ENCODE measurements at places on chromosomes 3 and 15.

DNA sequence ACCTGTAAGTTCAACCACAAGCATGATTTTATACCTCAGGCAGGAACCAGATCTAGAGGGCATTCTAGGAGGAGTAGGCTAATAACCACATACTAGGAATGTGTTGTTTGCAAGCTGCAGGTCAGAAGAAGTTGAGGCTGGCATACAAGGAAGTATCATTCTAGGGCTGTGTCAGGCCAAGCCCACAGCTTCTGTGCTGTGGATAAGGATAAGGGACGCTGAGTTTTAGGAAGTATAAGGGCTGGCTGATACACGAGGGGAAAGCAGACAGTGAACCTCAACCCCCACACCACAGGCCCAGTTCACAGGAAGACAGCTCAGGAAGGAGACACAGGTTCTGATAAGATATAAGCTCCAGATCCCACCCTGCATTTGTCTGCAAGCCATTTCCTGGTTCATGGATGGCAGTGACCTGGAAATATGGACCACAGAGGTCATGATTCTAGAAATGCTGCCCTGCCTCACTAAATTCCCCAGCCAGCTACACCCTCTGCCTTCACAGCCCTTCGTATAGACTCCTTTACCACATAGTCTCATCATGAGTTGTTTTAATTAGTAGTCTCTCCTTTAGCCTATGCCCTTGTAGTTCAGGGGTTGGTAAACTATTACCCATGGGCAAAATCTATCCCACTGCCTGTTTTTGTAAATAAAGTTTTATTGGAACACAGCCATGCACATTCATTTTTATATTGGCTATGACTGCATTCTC, 260.7 kb downstream of the OPA1 start:
- peak; percentile 15 for ATAC-seq

DNA sequence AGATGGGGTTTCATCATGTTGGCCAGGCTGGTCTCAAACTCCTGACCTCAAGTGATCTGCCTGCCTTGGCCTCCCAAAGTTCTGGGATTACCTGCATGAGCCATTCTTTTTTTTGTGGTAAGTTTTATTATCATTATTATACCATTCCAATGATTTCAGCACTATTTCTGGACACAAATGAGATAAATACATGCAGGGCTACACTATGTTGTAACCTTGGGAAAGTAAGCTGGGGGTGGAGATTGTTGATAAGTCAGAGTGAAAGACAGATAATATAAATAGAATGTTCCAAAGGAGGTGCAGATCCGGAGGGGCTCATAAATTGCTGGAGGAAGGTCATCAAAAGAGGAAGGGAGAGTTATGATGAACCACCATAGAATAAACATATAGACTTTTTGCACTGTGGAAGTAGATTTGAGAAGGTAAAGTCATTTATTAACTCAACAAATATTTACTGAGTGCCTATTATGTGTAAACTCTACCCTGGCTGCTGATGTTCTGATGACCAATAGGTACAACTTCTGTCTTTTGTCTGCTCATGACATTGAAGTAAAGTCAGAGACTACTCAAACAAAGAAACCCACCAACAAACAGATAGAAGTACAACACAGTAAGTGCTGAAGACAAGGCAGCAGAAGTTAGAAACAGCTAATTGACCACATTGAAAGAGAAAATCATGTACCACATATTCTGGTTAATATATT, 478.9 kb upstream of the GOLIM4 start:
- no peak for ATAC-seq

DNA sequence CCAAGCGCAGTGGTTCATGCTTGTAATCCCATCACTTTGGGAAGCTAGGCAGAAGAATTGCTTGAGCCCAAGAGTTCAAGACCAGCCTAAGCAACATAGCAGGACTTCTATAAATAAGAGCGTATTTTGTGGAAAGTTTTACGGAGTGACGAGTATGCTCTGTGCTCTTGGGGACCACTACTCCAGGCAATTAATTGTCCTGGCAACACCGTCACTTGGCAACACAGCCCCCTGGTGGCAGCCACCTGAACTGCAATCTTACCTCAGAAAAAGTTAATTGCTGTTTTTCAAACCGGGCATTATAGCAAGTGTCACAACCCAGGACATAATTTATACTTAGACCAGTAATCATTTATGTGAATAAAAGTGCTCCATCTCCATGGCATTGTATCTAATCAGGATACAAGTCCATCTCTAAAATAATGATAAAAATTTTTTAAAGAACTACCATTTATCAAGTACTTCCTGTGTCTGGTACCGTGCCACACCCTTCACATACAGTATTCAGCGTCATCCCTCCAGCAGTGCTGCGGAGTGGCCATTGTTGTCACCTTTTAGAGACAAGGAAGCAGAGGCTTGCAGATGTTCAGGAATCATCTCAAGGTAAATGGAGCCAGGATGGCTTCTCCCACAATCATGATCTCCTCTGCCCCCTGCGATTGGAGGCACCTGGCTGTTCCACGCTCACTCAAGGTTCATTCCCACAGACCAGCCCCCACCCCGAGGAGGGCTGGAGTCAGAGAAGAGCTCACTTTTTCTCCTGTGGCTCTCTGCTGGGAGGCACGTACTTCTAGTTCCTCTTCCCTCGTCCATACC, 34.5 kb downstream of the PLA2G4D start:
- ATAC-seq: no peak

DNA sequence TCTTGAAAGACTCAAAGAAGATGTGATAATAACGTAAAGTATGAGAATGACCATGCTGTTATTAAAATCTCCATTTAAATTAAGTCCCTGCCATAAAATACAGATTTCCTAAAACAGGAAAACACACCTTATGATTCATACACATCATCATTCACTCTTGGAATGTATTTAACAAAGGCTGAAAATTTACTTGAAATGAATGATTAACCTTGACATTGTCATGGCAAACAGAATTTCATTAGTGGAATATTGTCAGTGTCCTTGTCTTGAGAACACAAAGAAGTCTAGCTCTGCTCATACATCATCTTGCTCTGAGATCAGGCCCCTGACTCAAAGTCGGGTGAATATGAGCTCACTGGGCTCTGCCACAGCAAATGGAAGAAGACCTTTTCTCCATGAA, 313.9 kb downstream of the FGF12 start:
- ATAC-seq: peak; percentile 26

DNA sequence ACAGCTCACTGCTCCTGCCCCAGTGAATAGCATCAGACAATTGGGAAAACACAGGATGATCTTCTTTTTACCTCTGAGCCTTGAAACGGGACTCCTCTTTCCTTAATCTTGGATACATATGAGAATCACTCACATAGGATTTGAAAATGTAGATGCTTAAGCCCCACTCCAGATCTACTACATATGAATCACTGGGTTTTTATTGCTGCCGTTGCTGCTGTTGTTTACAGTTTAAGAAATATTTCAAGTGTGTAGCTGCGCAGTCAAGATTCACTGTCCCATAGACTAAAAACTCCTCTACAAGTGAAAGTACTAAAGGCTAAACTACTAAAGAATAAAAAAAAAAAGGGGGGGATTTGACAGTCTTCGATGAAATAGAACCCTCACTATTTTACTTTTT, 765.9 kb downstream of the NTRK3 start:
- no peak for ATAC-seq

- ATAC-seq: peak; percentile 33
Observed at GRCh38 chr3:123409443-123410148, 39.3 kb downstream of the ADCY5 start.

DNA sequence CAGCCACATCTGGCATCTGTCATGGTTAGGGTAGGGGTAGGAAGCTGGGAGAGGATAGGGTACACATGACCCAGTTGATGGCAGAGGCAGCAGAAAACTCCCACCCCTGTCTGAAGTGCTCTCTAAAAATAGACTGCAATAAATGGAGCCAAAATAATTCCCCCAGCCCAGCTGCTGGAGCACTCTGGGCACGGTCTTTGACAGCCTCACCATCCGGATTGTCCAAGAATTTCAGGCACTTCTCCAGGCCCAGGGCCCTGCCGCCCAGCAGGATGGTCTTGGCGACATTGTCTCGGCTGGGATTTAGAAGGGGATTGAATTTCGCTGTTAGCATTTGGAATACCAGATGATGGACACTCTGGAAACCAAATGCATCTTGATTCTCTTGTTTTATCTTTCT, 103.7 kb downstream of the IQSEC1 start:
- ATAC-seq: no peak

- ATAC-seq: peak; percentile 54
Observed at GRCh38 chr15:40746916-40747418, 8.1 kb downstream of the RMDN3 start.

DNA sequence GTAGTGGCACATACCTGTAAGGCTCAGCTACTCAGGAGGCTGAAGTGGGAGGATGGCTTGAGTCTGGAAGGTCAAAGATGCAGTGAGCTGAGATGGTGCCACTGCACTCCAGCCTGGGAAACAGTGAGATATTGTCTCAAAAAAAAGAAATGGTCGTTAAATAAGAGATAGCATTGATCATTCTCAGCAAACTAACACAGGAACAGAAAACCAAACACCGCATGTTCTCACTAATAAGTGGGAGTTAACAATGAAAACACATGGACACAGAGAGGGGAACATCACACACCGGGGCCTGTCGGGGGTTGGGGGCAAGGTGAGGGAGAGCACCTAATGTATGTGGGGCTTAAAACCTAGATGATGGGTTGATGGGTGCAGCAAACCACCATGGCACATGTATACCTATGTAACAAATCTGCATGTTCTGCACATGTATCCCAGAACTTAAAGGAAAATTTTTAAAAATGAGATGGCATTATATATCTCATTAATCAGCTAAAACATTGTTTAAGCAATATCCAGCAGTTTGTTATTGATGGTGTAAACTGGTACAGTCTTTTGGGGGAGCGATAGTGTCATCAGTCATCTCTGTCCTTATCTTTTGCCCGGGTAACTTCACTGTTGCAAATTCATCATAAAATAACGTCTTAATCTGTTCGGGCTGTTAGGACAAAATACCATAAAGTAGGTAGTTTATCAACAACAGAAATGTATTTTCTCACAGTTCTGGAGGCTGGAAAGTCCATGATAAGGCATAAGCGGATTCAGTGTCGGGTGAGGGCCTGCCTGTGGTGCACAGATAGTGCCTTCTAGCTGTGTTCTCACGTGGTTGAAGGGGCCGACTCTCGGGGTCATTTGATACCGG, 1.7 kb upstream of the MAN2A2 start:
- ATAC-seq: no peak

- ATAC-seq: no peak
Observed at GRCh38 chr15:25465835-25466234, 27.0 kb upstream of the UBE3A start.

DNA sequence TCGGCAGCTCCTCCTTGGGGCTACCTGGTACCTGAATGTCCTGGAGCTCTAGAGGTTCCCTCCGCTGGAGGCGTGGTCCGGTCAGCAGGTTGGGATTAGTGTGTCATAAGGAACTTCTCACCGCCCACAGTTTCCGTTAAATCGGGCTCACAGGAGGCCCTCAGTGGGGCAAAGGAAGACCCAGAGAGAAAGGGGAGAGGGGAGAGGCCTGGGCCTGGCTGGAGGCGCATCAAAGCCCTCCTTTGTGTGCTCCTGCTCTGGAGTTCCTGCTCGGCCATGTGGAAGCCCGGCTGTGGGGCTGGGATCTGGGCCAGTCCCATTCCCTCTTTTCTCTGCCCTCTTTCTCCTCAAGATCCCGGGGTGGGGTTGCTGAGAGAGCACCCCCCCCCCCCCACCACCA, at the start of gene RLBP1:
RLBP1 (minus strand) TSS at position 37 of the 400 bp plus-strand sequence. CDS start 2,604 bp downstream, outside the sequence.
- ATAC-seq: peak; percentile 38

DNA sequence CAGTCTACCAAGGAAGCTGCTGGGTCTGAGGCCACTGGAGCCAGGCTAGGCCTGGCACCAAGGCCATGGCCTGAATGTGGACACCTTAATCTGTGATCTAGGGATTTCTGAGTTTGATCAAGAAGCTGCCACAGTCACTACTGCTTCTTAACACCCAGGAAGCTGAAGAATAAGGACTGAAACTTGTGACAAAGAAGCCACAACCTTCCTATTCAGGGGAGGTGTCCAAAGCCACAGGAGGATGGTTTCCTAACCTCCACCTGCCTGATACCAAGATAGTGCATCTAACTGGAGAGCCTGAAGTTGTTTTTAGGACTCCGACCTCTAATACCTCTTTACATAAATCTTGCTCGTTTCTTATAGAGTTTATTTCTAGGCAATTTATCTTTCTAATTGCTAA, 5.5 kb upstream of the ANO10 start:
- no peak for ATAC-seq

- no peak for ATAC-seq
Observed at GRCh38 chr3:139745831-139746230, 68.1 kb upstream of the NMNAT3 start.

DNA sequence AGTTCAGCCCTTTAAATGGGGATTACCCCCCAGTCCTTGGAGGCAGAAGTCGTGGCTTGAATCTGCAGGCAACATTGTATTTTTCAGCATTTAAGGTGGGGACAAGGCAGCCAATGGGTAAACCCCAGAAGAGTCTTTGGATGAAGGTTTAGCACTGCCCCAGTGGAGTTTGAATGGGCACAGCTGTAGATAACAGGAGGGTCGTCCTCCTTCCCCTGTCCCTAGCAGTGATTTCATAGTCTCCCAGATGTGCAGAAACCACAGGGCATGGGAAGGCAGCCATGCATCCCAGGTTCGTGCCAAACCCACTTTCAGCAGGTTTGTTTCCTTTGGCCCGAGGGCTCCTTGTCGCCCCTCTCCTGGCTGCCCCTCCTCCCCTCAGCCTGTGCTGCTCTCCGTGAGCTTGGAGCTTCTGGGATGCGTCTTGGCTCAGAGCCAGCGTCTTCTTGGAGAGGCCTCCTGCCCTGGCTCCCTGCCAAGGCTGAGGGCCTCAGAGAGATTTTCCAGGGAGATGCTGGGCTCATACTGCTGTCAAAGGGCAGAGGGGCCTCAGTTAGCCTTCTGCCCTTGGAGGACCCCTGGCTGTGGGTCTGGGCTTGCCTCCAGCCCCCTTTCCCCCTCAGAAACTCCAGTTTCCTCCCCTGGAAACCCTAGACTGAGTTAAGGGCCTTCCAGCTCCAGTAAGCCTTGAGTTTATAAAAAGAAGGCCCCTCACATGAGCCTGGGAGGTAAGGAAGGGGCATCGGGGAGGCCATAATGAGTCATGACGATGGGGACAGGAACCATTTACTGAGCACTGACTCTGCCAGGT, 48.9 kb upstream of the POLG start:
- peak; percentile 83 for ATAC-seq

DNA sequence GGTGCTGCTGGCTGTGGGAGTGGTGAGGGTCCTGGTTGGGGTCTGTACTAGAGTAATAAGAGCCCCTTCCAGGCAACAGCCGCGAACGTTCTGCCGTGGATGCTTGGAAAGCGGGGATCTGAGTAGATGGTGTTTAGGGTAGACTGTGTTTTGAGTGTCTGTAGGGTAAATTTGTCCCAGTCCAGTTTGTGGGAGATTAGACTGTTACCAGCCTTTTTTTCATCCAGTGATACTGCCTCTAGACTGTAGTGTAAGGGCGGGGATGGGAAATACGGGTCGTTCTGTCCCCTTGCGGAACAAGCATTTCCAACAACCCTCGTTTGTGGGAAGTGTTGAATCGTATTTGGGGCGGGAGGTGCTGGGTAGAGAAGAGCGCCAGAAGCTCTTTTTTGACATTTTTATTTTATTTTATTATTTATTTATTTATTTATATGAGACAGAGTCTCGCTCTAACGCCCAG, 424 bp downstream of the HAUS2 start:
- peak; percentile 35 for ATAC-seq

- no peak for ATAC-seq
Observed at GRCh38 chr3:98070840-98071239, 16.1 kb upstream of the OR5AC2 start.
